A172 (cell line): ENCODE measurements at places on chromosomes 12 and 14. TPM values are rescaled to one million over a fixed set of nuclear protein-coding genes. Genes with fewer than 3 reads are reported as not detected.

TPH2 gene
- total RNA-seq: not detected in 2 replicates

DNA sequence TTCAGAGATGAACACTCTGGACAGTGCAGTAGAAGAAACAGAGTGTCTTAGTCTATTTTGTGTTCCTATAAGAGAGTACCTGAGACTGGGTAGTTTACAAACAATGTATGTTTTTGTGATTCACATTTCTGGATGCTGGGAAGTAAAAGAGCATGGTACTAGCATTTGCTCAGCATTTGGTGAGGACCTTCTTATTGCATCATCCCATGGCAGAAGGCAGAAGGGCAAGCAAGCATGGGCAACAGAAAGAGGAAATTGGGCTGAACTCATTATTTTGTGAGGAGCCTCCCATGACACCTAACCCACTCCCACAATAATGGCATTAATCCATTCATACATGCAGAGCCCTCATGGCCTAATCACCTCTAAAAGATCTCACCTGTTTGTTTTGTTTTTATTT lies 8.0 kb downstream of the ANKS1B start:
- no peak for DNase-seq

DNA sequence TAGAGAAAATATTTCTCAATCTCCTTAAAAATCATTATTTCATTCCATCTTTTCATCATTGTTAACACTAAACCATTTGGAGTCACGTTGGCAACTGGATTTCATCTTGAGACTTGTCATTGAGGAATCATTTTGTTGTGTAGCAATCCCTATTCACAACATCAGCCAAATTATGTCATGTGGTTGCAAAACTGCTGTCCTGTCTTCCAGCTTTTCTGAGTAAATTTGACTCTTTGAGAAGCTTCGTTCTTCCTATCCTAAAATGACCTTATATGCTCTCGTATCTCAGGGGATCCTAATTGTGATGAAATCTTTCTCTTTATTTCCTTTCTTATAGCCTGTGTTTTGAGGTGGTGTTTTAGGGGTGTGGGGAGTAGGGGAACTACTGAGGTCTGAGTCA lies 30.6 kb upstream of the KICS2 start:
- DNase-seq: no peak

GRCh38 chr14:93333631-93334103 lies 831 bp upstream of the BTBD7 start:
- no peak for DNase-seq

- DNase-seq: no peak
Measured at GRCh38 chr12:55684761-55685370, 22.8 kb downstream of the ITGA7 start.

DNA sequence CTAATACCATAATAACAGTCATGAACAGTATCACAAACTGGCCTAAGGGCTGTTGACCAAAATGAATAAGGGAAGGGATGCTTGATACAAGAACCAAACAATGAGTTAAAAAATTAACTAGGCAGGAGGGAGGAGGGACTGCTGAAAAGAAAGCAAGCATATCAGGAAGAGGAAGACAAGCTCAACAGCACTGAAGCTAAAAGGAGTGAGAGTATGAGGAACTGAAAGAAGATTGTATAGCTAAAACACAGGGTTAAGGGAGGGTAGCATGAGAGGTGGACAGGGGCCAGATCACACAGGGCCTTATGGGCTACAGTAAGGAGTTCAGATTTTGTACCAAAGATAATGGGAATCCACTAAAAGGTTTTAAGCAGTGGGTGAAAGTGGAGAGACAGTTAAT lies 34.1 kb downstream of the ITGA7 start:
- no peak for DNase-seq

- DNase-seq: peak; percentile 60
Measured at GRCh38 chr12:113874999-113875561, 91.0 kb downstream of the RBM19 start.

RDH12 gene
- 0.17 TPM in 1 of 2 replicates, not detected in the other for total RNA-seq

GRCh38 chr12:132837693-132838409 lies 9.2 kb upstream of the GOLGA3 start:
- no peak for DNase-seq

ACRBP gene
- total RNA-seq: 0.65 TPM in 1 of 2 replicates, not detected in the other

DNA sequence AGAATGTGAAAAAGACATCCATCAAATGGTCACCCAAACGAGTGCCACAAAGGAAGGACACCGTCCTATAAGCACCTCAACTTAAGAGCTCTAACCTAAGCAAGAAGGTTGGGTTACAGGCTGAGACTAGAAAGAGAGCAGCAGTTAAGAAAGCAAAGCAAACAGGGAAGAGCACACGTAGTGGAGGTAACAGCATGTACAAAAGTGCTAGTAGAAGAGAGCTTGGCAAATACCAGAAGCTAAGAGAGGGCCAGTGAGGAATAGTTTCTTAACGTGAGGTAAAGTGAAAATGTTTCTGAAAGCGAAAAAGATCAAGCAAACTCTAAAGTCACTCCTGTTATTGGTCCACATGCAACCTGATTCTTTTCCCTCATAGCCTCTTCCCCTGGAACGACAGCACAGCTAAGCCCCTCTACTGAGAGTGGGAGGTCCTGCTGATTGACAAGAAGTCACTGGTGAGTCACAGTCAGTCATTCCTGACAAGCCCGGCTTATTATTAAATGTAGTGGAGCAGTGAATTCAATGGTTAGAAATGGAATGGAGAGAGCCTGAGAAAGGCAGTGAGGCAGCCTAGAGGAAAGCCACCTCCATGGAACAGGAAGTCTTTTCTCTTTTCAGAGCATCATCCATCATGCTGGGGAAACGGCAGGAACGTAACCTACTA lies 204.4 kb downstream of the SLC25A21 start:
- DNase-seq: no peak

DNA sequence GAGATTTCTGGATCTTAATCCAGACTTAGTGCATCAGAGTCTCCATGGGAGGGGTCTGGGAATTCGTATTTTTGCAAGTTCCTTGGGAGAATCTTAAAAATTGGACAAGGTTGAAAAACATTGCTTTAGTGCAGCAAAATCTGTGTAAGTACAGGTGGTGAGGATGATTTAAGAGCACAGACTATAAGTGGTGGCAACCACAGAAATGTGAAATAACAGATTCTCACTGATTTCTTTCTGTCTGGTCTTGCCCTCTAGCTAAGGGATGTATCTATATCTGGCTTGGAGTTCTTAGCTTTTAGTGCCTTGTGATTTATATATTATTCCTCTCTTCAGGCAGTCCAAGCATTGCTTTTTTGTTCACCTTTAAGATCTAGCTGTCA lies 116.2 kb downstream of the DIP2B start:
- DNase-seq: peak; percentile 55

GRCh38 chr12:27434673-27435565 lies 11.6 kb upstream of the SMCO2 start:
- DNase-seq: peak; percentile 4

NINJ2 gene
- not detected in 2 replicates for total RNA-seq

DNA sequence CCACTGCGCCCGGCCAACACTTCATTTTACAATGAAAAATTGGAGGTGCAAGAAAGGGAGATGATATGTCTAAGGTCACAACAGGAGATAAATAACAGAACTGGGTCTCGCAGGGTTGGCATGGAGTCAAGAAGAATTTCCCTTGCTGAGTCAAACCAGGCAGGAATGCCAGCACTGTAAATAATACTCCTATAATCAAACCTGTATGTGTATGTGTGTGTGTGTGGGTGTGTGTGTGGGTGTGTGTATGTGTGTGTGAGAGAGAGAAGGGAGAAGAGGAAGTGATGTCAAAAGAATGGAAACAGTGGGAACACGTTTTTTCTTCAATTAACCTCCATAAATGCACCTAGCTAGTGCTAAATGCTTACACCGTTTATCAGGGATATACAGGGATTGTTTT lies 70.4 kb downstream of the TMEM116 start:
- peak; percentile 22 for DNase-seq

GRCh38 chr12:95922231-95922630 lies 20.2 kb downstream of the CCDC38 start:
- DNase-seq: peak; percentile 2

GRCh38 chr12:90839346-90839745 lies 115.6 kb downstream of the CCER1 start:
- DNase-seq: no peak

DNA sequence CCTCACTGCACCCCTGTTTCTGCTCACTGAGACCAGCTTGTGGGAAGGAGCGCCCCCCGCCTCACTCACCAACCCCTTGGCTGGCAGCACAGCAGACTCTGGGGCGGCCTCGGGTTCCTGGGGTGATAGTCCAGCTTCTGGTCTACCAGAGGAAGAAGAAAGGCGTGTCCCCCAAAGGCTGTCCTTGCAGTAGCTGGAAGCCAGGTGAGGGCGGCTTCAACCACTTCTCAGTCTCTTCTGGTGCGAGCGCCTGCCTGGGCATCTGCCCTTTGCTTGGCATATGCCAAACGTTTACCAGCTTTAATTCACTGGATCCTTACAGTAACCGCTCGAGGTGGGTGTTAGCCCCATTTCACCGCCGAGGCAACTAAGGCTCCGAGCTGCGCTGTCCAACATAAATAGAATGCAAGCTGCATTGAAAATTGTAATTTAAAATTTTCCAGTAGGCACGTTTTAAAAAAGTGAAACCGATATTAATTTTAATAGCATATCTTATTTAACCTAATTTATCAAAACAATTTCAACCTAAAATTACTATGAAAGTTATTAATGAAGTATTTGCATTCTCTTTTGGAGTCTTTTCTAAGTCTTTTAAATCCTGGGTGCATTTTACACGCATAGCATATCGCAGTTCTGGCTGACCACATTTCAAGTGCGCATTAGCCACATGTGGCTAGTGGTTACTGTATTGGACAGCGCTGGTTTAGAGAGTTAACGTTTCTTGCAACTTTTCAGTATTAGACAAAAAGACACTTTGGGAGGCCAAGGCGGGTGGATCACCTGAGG lies 872 bp downstream of the FAM177A1 start:
- DNase-seq: peak; percentile 45

DNA sequence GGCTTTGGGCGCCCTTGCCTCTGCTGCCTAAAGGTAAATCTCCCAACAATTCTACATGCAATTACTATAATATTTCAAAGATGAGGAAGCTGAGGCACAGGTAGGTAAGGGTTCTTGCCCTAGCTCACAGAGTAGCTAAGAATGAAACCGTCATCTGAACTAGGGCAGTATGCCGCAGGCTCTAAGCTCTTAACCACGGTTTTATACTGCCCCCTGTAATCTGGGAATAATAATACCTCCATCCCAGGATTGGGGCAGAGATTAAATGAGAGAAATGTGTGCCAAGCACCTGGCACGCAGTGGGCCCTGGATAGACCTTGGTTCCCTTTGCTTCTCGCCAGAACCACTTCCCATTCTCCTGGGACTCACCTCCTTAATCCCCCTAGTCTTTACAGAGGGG lies 1.5 kb upstream of the HRK start:
- no peak for DNase-seq

DNA sequence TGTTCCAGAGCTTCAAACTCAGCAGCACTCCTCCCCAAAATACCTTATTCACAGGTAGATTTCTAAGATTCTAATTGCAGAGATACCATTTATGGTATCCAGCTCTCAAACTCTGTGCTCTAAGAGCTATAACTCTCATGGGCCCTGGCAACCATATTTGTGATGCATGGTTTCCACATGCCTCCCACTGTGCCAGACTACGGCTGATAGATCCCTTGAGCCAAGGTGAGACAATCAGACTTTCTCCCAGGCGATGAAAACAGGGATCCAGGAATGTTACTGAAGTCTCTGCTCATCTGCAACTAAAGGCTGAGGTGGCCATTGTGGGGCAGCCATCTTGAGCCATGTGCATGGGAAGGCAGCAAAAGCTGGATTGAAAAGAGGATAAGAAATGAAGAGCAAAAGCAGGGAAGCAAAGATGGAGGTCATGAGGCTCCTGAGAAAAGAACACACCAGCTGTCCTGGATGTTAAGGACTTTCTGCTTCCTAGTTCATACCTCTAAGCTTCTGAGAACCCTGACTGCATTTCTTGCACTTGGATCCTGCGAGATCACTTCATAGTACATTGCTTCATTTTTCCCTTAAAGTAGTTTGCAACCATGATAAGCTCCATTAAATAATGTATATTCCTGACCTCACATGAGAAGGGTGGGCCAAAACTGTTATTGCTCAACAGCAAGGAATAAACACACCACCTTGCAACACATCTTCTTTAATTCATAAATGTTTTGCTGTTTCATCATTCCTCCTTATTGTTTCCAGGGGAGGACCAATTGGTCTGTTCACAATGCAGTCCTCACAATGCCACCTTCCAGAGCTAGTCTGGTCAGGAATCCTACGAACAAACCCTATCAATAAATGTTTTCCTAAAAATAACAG lies 5.4 kb downstream of the EGLN3 start:
- no peak for DNase-seq

MAP3K12 gene
- 14.0 and 14.7 TPM in 2 replicates for total RNA-seq

DNA sequence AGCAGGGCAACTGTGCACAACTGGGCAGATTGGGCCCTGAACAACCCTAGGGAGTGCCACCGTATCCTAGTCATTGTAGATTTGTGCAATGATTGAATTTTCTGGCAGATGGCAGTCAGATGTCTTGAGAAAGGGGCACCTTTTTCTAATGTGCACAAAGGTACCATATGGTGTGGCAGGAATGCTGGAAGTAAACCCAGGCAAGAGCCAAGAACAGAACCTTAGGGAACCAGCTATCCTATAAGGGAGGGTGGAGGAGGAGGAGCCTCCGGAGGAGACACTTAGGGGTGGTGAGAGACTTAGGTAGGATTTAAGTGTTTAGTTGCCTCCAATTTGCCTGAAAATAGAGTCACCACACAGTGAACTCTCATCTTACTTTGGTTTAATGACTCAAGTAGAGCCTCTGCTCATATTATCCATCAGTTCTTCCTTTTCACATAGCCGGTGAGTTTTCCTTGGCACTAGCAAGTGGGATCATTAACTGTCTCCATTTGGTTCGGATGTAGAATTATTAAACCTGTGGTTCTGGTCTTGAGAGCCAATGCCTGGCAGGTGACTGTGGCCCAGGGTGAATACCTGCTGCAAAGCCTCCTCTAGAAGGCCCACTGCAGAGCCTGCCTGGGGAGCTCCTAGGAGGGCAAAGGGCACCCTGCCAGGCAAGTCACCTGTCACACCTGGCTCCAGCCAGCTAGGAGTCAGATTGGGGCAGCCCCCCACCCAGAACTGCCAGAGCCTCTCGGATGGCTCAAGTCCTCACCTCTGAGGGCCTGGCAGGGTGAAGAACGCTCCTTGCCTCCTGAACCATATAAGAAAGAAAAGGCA lies 184.4 kb upstream of the HIF1A start:
- DNase-seq: no peak

DNA sequence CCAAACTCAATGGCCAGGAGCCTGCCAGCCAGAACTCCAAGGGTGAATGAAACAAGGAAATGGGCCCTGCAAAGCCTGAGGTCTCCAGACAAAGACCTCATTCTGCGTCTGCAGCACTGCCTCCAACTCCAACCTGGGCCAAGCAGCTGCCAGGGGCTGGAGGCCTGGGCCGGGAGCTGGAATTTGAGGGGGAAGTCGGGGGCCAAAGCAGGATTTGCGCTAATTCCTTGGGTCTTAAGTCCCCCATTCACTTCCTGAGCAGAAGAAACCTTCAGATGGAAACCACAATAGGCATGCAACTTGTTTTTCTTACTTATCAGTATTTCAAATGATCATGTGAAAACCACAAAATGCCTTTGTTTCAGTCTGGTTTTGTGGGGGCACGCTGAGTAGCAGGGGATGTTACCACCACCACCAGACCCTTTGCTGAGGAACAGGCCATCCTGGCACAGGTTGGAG lies 23.0 kb upstream of the TC2N start:
- DNase-seq: no peak

IFNG-AS1 gene
- total RNA-seq: not detected in 2 replicates

- DNase-seq: no peak
Measured at GRCh38 chr12:4115570-4115969, 158.0 kb upstream of the CCND2 start.
